Pulmonary artery endothelial cell (primary cell): ENCODE measurements at places on chromosomes 11 and 22. TPM values are rescaled to one million over a fixed set of nuclear protein-coding genes. Genes with fewer than 3 reads are reported as not detected.

GRCh38 chr11:73193251-73194033 lies 24.6 kb upstream of the P2RY2 start:
- DNase-seq = no peak

DNA sequence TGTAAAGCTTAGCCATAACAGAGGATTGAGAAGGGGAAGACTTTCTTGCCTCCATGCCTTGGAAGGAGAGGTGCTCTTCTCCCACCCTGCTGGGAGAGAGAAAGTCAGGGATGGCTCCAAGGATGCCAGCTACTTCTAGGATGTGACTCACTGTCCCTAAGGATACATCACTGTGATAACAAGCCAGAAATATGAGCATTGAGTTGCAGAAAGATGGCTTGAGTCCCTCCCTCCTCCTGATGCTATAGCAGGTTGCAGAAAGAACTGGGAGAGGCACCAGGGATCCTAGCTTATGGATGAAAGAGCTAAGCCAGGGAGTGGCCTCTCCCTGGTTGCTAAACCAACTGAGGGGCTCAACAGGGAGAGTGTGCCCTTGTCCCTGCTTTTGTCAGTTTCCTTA lies 27.8 kb upstream of the FJX1 start:
- no peak for DNase-seq

The KDM4D gene
- total RNA-seq = 0.21 and 0.73 TPM in 2 replicates

The ZP1 gene
- total RNA-seq = not detected in 2 replicates

- no peak for DNase-seq
Observed at GRCh38 chr11:75351791-75352587, 528 bp upstream of the ARRB1 start.
